ENCODE measurements at places on chromosomes 4 and X. TPM values are rescaled to one million over a fixed set of nuclear protein-coding genes. Genes with fewer than 3 reads are reported as not detected.

Gene PPP1R2C
- total RNA-seq: not detected

Gene DDX53
- not detected for total RNA-seq

Gene P2RY8
- total RNA-seq: not detected

- DNase-seq: no peak
Observed at GRCh38 chr4:53900271-53900649, 164.1 kb downstream of the CHIC2 start.

DNA sequence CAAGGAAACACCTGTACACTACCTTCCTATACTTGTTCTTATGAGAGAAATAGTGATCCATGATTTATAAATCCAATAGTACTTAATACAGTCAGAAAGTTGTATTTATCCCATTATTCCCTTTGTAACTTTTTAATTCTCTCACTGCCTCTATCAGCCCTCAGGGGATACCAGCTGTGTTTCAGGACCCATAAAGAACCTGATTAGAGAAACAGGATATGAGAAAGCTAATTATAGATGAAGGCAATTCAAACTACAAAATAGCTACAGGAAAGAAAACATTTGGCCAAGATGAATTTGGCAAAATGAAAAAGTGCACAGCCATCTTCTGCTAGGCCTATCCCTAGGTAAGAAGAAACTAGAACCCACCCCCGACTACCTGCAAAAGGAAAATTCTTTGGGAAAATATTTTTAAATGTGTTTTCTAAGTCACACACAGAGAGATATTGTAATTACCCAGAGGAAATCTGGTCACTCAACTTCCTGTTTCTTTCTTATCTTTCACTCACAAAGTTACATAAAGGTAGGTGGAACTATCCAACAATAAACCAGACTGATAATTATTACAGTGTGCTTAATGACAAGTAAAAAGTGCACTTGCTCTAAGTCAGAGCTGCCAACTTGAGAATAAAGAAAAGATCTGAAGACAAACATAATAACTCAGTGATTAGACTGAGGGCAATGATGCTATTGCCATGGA lies 836.5 kb upstream of the HTR2C start:
- DNase-seq: no peak

DNA sequence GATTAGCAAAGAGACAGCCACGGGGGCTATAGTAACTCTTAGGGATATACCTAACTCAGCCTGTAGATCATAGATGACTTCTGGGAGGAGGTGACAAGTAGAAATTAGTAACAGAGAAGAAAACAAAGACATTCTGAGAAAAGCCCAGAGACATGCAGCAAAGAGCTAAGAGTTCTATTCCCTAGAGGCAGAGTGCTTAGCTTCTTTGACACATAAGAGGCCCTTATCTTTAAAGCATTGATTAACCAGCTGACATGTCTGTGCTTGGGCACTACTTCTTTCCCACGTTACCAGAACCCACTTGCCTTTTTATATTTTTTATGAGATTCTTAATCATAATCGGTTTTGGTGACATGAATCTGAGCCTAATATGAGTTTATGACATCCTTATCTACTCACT lies 179.5 kb downstream of the GABRB1 start:
- no peak for DNase-seq

DNA sequence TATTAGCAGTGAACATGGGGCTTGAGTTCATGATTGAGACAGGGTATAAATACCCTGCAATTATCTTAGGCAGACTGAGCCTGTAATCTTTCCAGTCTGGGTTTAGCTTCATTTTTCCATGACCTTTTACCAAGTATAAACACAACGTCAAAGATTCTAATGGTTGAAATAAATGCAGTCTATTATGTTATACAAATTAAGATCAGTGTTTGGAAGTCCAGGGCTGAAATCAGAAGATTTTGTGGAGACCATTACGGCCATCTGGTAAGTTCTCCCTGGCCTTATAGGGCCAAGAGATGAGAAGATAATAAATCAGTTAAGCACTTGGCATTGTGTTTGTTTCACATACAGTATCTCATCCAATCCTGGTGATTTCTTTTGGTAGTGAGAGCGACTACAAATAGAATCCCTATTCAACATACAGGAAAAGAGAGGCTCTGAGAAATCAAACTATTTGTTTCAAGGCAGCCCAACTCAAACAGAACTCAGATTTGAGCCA lies 425.8 kb downstream of the PACRGL start:
- DNase-seq: no peak

- no peak for DNase-seq
Observed at GRCh38 chrX:151563449-151563848, at the start of gene PASD1. Gene PASD1 (plus strand): TSS chrX:151563675. CDS start chrX:151601554, 37,879 bp downstream.

- DNase-seq: peak; percentile 18
Observed at GRCh38 chrX:30489323-30489722, 88.2 kb downstream of the TASL start.

Measured in MG63 (cell line).